Activated CD4-positive, CD25-positive, alpha-beta regulatory T cell treated with anti-CD3 and anti-CD28 coated beads, Interleukin-2, amount 50 U/mL, for 16 hours (primary cell): ENCODE measurements at places on chromosomes 16 and 17.

GRCh38 chr16:62732092-62732491, 695.9 kb upstream of the CDH8 start:
- DNase-seq, result no peak

DNA sequence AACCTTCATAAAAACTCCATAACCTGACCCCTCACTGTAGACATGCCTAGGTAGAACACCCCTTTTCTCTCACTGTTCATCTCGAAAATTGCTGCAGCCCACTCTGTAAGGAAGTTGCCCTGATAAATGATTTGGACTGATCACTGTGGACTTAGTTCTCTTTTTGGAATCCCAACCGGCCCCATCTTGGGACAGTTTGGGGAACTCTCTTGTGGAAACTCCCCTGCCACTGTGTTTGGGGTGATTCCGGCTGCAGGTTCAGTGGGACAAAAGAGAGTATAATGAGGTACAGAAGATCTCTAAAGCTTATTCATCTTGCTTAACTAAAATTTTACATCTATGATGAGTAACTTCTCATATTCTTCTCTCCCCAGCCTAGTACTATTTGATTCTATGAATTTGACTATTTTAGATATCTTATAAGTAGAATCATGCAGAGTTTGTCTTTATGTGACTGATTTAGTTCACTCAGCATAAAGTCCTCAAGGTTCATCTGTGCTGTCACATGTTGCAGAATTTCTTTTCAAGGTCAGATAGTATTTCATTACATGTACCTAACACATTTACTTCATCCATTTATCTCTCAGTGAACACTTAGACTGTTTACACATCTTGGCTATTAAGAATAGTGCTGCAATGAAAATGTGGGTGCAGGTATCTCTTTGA, 84.9 kb downstream of the ABCA8 start:
- DNase-seq, result no peak

DNA sequence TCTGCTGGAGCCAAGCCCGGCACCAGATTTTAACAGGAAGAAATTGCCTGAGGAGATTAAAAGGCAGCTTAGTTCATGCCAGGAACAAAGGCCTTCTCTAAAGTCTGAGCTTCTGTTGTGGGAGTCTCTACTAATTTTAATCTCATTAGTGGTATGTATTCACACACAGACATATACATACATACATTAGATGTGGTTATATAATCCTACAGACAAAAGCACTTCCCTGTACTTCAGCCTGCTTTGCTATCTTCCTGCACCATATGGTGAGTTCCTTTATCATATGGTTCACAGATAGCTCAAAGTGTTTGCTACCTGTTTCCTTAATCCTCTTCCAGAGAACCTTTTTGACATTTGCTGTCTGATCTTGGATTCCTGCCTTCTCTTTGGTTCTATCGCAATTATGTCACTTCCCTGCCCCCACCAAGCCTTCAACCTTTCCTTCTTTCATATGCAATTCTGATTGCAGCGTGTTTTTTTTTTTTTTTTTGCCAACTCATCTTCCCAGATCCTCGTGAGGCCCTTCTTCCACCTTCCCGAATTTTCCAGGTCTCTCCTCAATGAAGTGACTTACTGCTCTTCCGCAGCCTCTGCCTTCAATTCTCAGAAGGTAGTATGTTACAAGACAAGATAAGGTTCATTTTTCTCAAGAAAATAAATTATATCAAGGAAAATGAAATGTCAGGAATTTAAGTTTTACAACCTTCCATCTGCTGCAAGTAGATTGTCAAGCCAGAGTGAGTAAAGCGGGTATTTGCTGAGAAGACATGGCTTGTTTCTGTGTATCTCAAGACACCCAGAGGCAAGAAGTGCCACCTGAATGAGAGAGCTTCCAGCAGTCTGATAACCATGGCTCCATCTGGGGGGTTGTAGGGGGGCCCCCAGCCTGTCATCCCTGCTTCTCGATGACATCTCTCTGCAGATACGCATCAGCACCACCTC, 120.2 kb upstream of the CACNG3 start:
- no peak for DNase-seq

- no peak for DNase-seq
Observed at GRCh38 chr16:73389085-73389484, 341.2 kb upstream of the ZFHX3 start.

GRCh38 chr17:79838522-79839274, 542 bp downstream of the CBX4 start:
- DNase-seq, result no peak

- no peak for DNase-seq
Observed at GRCh38 chr16:12096157-12096777, 119.7 kb downstream of the SNX29 start.
